ENCODE measurements at places on chromosomes 2 and 18.

GRCh38 chr2:16709769-16710168, 44.1 kb upstream of the CYRIA start:
- peak; percentile 28 for DNase-seq

GRCh38 chr2:88442473-88442872, 10.0 kb downstream of the FOXI3 start:
- no peak for DNase-seq

GRCh38 chr2:107775211-107775610, 51.5 kb upstream of the RGPD4 start:
- no peak for DNase-seq

- DNase-seq, result no peak
Observed at GRCh38 chr2:171150694-171151285, 9.9 kb downstream of the TLK1 start.

DNA sequence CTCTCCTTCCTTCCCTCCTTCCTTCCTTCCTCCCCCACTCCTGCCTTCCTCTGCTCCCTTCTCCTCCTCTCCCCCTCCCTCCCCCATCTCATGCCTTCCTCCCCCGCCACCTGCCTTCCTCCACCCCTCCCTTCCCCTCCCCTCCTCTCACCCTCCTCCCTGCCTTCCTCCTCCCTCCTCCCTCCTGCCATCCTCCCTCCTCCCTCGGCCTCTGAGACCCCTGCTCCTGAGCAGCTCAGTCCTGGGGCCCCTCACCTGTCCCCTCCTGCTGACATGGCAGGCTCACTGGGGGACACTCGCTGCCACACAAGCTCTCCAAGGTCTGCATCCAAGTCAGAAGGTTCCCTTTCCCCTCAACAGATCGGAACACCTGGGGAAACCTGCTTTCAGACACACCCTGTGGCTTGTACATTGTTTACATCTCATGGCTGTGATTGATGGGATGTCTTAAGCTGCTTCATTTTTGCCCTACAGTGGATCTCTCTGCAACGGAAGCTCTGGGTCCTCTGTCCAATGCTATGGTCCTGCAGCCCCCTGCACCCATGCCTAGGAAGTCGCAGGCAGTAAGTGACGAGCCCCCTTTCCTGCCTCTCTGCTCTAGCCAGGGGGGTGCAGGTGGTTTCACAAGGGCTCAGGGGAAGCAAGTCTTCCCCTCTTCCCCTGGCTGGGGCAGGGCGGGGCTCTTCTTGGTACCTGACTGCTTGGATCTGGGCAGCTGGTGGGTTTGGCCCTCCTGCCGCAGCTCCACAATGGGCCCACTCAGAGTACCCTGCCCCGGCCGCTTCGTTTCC, 22.9 kb downstream of the ITGB1BP1 start:
- DNase-seq, result no peak

GRCh38 chr2:144459937-144460336, 60.0 kb downstream of the ZEB2 start:
- DNase-seq, result peak; percentile 79

DNA sequence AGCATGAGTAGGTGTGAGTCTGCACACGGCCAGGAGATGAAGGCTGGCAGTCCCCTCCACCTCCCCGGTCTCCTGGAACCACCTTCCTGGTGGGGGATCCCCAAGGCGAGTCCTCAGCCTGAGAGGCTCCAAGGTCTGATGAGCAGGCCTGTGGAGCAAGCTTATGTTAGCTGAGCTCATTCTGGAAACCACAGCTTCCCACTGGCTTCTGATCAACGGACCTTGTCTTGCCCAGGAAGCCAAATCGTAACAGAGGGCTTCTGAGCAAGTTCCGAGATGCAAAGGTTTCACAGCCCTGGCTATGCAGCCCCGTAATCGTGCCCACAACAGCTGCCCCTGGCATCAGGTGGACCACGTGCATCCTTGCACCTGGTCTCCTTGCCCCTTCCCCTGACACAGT, 28.8 kb upstream of the GPR55 start:
- no peak for DNase-seq

DNA sequence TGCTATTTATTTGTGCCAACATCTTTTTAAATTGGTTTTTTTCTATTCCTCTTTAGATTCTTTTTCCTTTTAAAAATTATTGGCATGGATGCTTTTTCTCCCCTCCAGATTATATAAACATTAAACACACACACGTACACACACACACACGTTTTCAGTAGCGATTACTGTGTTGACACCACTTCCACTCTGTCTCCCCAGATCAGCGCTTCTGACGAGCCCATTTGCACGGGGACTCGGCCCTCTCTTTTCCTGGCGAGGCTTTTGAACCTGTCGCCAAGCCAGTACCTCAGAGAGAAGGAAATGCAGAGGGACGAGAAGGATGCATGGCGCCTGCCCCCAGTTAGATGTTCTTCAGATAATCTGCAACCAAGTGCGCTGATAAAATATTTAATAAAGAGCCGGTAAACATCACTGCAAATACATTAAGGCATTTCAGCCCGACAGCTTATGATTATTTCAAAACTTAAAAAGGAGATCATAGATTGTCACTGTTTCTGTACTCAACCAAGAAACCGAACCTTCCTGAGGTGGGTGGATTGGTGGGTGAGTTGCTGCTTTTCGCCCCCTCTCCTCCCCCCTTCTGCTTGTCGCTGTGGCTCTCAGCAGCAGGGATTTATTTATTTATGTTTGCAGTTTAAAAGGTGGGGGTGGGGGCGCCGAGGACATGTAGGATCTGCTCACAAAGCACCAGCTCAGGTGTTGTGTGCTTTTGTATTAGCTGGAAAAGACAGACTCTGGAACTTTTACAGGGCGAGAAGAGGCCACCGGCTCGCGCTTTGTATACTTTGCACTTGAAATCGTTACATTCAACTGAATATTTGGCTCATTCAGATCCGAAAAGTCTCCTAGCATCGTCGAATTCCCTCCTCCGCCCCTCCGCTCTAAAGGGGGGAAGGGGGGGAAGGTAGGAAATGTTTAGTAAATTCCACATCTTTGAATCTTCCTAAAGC, 787 bp upstream of the TBR1 start:
- no peak for DNase-seq

GRCh38 chr2:11396021-11396420, 51.6 kb upstream of the ROCK2 start:
- no peak for DNase-seq

DNA sequence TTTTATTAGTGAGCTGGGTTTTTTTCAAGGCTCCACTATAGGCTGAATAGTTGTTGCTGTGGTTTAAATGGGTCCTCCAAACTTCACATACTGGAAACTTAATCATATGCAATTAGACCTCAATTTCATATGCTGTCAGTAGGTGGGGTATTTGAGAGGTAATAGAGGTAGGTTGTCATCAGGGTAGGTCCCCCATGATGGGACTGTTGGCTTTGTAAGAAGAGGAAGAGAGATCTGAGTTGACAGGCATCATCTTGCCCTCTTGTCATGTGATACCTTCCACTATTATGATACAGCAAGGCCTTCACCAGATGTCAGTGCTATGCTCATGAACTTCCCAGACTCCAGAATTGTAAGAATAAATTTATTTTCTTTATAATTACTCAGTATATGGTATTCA, 819.4 kb downstream of the LRP1B start:
- DNase-seq, result no peak

DNA sequence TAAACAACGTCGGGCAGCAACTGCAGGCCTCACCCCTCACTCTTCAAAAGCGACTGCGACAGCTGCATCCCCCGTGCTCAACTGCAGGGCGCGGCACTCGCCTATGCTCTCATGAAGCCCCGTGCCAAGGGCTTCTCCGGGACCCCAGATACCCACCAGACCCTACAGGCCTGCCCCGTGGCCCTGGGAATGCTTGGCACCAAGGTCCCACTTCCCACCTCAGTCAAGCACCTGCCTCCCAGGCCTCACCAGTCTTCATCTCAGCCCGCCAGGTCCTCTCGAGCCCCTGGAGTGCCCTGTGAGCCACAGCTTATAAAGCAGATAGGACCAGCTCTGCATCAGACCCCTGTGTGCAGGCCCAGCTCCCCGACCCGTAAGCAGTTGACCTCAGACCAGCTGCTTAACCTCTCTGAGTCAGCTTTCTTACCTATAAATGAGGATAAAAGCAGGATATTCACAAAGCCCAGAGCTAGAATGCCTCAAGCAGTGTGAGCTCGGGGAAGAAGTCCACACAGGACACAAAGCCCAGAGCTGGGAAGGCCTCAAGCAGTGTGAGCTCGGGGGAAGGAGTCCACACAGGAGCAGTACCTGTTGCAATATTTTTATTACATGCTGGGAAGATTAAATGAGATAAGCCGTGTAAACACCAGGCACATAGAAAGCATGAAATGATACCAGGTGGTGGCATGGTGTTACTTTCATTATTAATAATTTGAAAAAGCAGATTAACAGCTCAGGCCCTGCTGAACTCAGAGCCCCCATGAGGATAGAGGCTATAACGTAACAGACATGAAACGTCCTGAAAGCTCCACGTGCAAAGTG, 96.9 kb downstream of the HDAC4 start:
- no peak for DNase-seq

GRCh38 chr2:74682501-74682900, 28.5 kb downstream of the SEMA4F start:
- DNase-seq, result no peak

DNA sequence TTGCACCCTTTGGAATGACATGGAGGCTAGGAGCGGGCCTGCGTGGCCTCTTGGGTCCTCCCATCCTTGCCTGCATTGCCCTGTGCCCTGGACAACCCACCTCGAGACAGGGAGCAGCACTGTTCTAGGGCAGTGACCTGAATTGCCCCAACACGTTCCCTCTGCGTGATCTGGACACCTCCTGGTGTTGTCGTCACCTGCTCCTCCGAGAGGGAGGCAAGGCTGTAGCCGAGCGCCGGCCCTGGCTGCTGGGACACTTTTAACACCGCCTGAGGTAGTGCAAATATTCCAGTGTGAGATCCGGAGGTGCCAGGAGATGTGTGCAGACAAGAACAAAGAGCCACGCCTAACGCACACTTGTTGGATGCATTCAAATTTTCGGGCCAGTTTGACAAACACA, 131.5 kb downstream of the SMAD7 start:
- DNase-seq, result no peak

DNA sequence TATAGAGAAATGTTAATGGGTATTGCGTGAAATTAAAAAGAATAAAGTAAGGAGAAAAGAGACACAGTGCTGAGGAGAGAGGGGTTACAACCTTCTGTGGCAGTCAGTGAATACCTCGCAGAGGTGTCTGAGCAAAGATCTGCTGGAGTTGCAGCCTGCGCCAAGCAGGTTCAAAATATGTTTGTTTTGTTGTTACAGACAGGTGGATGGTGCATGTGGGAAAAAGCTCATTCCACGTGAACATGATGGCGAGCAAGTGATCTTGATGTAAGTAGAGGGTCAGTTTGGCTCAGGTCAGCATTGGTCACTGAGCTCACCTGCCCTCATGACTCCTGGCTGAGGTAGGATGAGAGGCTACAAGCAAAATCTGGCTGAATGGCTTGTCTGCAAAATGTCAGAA, 66.2 kb downstream of the SOX11 start:
- DNase-seq, result no peak

GRCh38 chr18:7535436-7536205, 31.5 kb upstream of the PTPRM start:
- DNase-seq, result no peak

GRCh38 chr2:84231478-84231877, 227.6 kb downstream of the SUCLG1 start:
- no peak for DNase-seq

- no peak for DNase-seq
Observed at GRCh38 chr2:104465981-104466380, 387.9 kb upstream of the POU3F3 start.

DNA sequence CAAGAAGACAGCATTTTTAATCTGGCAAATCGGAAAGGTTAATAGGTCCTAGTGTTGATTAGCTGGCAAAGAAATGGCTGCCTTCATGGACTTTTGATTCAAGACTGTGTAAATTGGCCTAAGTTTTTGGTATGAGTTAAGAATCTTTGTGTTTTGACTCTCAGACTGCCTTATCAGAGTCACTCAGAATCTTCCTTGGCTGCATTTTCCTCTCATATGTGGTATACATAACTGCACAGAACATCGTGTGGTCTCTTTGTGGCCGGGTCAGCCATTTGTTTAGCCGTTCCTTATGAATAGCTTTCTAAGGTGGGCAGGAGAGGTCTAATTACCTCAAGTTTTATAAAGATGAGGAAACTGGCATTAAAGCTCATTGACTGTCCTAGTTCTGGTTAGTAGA, 30.1 kb downstream of the CAB39 start:
- no peak for DNase-seq

DNA sequence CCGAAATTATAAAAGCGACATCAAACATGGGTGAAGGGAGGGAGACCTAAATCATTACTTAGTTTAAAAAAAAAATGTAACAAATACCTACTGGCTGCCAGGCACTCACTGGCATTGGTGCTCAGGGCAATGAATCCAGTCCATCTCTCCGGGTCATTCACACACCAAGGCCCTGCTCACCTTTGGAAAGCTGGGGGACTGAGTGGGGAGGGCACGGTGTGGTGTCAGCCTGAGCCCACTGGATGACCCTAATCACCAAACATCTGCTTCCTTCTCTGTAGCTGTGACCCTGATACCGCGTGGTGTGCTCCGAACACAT, 336 bp upstream of the DDX1 start:
- no peak for DNase-seq

GRCh38 chr2:121342751-121343150, 57.7 kb upstream of the TFCP2L1 start:
- no peak for DNase-seq

- no peak for DNase-seq
Observed at GRCh38 chr18:62081248-62081647, 105.6 kb downstream of the PIGN start.

DNA sequence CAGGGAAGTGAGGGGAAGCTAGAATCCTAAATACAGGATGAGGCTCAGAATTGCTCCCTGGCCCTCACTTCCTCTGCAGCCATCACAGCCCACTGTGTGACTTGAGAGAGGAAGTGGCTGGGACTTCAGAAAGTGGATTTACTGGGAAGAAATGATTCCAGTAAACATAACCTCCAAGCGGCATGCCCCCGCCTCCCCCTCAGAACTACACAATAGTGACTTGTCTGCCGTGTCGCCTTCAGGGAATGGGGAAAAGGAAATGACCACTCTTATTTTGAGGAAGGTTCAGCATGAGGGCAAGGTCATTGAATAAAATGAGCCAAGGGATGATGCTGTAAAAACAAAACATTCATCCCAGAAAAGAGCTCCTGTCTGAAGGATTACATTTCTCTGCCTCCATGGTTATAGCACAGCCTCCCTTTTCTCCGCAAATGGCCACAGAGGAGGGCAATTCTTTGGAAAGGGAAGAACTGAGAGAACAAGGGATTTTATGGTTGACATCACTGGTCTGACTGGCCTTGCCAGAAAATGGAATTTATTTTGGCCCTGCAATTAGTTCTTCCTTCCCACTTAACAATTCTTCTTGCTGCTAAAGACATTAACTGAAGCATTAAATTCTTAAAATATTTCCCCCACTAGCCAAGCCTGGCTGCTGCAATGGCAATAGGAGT, 78.9 kb upstream of the DAPL1 start:
- no peak for DNase-seq

Data from CD4-positive, alpha-beta T cell treated with Interleukin-1 beta for 1 hour (primary cell).